T-helper 2 cell (primary cell): ENCODE measurements at places on chromosomes 5 and 9.

GRCh38 chr9:121703014-121703734 is 51.7 kb downstream of the DAB2IP start:
- DNase-seq: no peak

GRCh38 chr5:132813599-132814502 is 749 bp downstream of the SOWAHA start:
- no peak for DNase-seq

DNA sequence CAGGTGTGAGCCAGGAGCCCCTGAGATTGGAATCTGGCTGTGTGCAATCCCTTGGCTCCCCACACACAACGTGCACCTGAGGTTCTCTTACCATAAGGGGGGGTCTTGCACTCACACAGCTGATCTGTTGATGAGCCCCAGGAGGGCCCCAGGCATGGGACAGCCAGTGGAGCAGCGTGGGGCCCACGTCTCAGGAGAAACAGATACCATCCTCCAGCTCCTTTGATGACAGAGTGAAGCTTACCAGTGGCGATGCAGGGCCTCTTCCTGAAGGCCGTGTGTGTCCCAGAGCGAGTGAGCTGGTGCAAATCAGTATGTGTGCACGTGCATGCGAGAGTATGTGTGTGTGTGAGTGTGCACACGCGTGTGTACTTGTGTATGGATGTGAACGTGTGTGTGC is 287.4 kb downstream of the IRX1 start:
- no peak for DNase-seq

DNA sequence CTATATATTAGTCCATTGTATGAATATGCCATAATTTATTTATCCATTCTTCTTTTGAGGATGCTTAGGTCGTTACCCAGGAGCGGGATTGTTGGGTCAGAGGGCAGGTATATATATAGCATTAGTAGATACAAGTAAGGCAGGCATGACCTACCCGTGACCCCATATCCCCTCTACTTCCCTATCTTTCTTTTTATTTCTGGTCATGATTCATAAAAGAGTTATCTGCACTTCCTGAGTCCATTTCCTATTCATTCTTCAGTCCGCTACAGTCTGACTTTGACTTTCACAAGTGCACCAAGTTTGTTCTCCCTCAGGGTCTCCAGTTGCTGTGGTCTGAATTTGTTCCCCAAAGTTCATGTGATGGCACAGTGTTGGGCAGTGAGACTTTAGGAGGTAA is 6.9 kb downstream of the RHOBTB3 start:
- DNase-seq: no peak

- DNase-seq: no peak
These were observed 603 bp downstream of the PPIP5K2 start for GRCh38 chr5:103120607-103121200.
